HCT116 (cell line): ENCODE measurements at places on chromosomes 7 and 10. TPM values are rescaled to one million over a fixed set of nuclear protein-coding genes. Genes with fewer than 3 reads are reported as not detected.

The RBP3 gene
- not detected for total RNA-seq

The OTUD1 gene
- total RNA-seq, result 5.7 TPM

GRCh38 chr7:14199336-14199735, 209.9 kb upstream of the ETV1 start:
- no peaks in the 10 kb centered on the region for H3K4me1 ChIP-seq
- no peaks in the 10 kb centered on the region for H3K27me3 ChIP-seq

The C10orf62 gene
- total RNA-seq, result 0.32 TPM

DNA sequence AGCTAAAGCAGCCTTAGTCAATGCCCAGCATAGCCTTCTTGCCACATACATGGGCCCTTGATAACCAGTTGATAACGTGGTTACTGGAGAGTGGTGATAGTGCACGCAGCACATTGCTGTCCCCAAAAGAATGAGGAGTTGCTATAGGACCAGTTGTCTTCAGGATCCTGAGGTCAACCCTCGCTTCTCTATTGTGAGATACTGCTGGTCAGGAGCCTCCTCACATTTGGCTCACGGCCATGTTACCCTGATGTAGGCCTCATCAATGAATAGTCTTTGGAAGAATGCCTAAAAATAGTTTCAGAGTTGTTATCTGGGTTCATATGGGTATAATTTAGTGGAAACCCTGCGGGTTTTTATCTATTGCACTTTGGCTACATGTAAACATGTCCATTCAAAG, 230.7 kb downstream of the VTI1A start:
- H3K27me3 ChIP-seq, result no peaks in the 10 kb centered on the region
- no peak overlapping the region for H3K4me3 ChIP-seq
- H3K27ac ChIP-seq, result no peak overlapping the region
- peaks cover 15% of the 10 kb centered on the region for H3K36me3 ChIP-seq

The TAS2R41 gene
- not detected for total RNA-seq

DNA sequence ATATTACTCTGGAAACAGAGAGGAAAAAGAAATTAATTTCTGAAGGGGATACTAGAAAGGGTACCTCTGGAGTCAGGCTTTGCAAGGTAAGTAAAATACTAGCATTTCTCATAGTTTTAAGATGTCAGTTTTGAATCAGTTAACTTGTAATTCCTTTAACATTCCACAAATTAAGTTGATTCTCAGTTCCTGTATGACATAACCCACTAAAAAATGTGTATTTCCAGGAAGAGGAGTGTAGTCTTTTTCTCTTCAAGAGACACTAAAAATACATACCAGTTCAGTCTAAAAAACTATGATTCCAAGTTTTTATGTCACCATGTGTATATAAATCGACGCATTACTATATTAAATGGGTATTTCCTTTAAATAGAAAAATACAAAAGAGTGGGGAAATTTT, 113.2 kb downstream of the CDK6 start:
- DNase-seq, result no peak
- no peak overlapping the region for H3K4me3 ChIP-seq
- H3K27me3 ChIP-seq, result no peaks in the 10 kb centered on the region
- H3K36me3 ChIP-seq, result peaks cover 4% of the 10 kb centered on the region; the same call in 1 of the 2 replicates
- H3K4me1 ChIP-seq, result no peaks in the 10 kb centered on the region

The BAMBI gene
- 6.2 TPM for total RNA-seq

GRCh38 chr7:146937836-146938235, 821.2 kb downstream of the CNTNAP2 start:
- H3K4me3 ChIP-seq, result no peak overlapping the region
- H3K36me3 ChIP-seq, result no peaks in the 10 kb centered on the region
- no peak overlapping the region for H3K27ac ChIP-seq
- no peaks in the 10 kb centered on the region for H3K4me1 ChIP-seq
- no peaks in the 10 kb centered on the region for H3K27me3 ChIP-seq

The CCDC146 gene
- 6.3 TPM for total RNA-seq

DNA sequence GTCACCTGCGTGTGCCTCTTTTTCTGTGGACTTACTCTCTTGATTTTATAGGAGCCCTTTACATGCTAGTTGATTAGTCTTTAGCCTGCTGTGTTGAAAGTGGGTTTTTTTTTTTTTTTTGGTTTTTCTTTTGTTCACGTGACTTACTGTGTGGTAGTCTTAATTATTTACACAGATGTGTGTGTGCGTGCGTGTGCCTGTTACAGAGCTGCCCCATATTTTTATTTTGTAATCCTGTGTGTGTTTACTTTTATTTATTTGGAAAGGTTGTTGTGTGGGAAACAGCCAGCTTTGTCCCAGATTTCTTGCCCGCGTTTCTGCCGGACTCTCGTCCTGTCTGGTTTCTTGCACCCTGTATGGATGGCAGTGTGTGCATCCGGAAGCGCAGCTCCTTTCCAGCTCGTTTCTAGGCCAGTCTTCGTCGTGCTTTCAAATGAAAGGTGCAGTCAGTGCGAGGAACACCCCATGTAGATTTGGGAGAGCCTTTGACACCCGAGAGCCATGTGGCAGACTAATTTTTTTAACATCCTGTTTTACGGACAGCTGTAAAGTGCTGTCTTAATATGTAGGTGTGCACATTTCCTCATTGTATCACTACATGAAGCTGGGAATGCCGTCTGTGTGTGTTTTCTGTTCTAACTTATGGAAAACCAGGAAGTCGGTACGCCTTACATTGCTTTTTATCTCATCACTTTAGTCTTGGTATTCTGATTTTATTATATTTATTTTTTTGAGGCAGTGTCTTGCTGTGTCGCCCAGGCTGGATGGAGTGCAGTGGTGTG, 55.6 kb downstream of the DNAJB6 start:
- no peak overlapping the region for H3K27ac ChIP-seq
- no peak for DNase-seq
- no peak overlapping the region for H3K4me3 ChIP-seq
- H3K27me3 ChIP-seq, result no peaks in the 10 kb centered on the region
- peaks cover 8% of the 10 kb centered on the region; the same call in 1 of the 2 replicates for H3K36me3 ChIP-seq

- H3K4me3 ChIP-seq, result no peak overlapping the region
- peaks cover 6% of the 10 kb centered on the region; the same call in 1 of the 2 replicates for H3K4me1 ChIP-seq
- H3K27me3 ChIP-seq, result no peaks in the 10 kb centered on the region
- no peak overlapping the region for H3K27ac ChIP-seq
These were observed 74.2 kb upstream of the CYTH3 start for GRCh38 chr7:6346581-6346980.

The ZNF804B gene
- not detected for total RNA-seq

DNA sequence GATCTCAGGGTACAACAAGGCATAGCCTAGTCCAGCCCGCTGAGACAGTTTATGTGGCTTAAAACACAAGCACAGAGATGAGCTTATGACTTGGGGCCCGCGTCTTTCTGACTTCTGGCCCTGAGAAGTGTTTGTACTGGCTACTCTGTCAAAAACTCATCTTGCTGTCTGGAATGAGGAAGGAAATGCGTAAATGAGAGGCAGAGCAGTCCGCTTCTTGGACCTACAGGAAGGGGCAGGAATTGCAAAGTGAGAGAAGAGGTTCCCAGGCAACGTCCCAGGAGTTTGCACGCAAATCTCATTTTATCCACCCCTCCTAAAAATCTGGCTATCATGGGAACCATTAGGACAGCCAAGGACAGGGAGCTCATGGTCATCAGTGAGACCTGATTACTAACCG, 5.5 kb downstream of the ANXA11 start:
- DNase-seq, result no peak
- peak overlapping the region; percentile 83; the same call in 1 of the 2 replicates for H3K27ac ChIP-seq
- H3K4me1 ChIP-seq, result peaks cover 96% of the 10 kb centered on the region

DNA sequence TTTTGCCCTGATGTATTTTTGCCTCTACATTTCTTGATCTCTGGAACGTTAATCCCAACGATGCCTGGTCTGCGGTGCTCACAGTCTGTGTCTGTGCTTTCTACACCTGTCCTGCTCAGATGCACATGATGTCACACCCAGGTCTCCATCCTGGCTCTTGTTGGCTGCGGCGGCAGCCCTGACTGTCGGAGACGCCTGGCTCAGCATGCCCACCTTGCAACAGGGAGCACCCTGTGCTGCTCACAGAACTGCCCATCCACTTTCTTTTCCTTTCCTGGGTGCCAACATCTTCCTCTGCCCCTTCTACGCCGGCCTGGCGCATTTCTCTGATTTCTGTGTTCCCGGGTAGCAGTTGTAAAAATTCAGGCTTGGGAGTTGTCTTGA, 106.2 kb downstream of the CUX1 start:
- peak overlapping the region; percentile 72 for H3K27ac ChIP-seq
- no peak overlapping the region for H3K4me3 ChIP-seq
- no peaks in the 10 kb centered on the region for H3K36me3 ChIP-seq
- no peaks in the 10 kb centered on the region for H3K27me3 ChIP-seq
- H3K4me1 ChIP-seq, result peaks cover 46% of the 10 kb centered on the region
- no peak for DNase-seq

The DOCK4 gene
- 2.2 TPM for total RNA-seq

DNA sequence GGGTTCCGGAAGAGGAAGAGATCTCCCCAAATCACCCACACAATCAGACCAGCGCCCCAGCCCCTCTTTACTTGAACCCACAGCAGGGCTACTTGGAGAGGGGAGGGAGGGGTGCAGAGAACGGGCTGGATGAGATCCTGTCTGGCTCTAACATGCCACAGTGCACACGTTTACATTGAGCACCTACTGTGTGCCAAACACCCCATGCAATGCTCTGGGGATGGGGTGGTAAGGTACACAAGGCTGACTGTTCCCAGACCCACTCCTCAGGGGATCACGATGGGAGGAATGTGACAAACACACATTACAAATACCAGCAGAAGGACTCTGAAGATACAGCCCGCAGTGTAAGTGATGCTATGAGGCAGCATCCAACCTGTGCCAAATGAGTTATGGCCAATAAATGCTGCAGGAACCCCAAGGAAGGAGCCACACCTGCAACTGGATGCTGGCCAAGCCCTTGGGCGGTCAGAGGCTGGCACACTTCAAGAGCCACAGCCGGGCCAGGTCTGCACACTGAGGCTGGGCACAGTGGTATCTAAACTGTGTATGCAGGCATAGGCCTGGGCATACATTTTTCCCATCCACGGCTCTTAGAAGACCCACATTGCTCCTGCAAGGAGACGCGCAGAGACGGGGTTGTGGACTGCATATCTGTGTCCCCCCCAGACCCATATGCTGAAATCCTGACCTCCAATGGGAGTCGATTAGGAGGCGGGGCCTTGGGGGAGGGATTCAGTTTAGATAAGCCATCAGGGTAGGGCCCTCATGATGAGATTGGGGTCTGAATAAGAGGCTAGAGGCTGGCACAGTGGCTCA, 6.4 kb downstream of the SPOCK2 start:
- H3K27me3 ChIP-seq, result no peaks in the 10 kb centered on the region
- H3K4me3 ChIP-seq, result no peak overlapping the region
- no peak for DNase-seq
- peaks cover 22% of the 10 kb centered on the region for H3K4me1 ChIP-seq
- no peak overlapping the region for H3K27ac ChIP-seq

DNA sequence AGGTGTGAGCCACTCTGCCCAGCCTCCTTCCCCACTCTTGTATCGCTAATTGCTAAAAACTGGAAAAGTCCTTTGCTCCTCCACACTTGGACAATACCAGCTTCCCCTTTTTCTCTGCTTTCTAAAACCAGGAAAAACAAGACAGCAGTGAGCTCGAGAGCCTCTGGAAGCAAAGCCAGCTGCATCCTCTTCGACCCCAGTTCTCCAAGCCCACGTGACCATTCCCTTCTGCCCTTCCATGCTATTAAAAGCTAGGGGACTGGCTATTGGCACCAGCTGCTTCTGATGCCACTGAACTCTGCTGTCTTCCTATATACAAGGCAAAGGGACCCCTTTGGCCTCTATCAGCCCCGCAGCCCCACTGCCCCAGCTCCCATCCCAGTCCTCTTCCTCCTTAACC, 92.2 kb downstream of the SPDYE5 start:
- no peaks in the 10 kb centered on the region for H3K4me1 ChIP-seq
- H3K27ac ChIP-seq, result no peak overlapping the region
- H3K36me3 ChIP-seq, result peaks cover 3% of the 10 kb centered on the region

DNA sequence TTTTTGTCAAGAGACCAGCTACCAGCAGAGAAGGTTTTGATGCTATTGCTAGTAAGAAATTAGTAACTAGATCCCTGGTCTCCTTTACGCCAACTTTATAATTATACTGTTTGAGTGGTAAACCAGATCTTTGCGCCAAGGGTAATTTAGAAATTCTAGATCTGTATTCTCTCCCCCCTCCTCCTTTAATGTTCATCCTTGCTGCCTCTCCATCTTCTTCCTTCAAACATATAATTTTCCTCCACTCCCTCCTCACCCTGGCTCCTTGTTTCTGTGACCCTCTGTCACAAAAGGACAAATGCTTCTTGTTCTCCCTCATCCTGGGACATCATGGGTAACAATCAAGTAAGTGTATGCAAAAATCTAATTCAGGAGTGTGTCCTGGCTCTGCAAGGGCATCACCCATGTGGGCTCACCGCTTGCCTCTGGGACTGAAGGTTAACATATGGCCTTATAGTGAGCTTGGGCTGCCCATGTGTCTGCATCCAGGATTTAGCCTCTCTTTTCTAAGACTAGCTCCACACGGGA, 121.2 kb downstream of the BAMBI start:
- H3K4me3 ChIP-seq, result no peak overlapping the region
- no peak for DNase-seq
- 0 out of 2 replicates have a peak, but pooled peaks cover 4% of the 10 kb centered on the region for H3K27me3 ChIP-seq
- no peaks in the 10 kb centered on the region for H3K36me3 ChIP-seq

The OR2A12 gene
- not detected for total RNA-seq

The KAZALD1 gene
- 16.0 TPM for total RNA-seq

The CTAGE15 gene
- 1.2 TPM for total RNA-seq

The GNGT1 gene
- 0.91 TPM for total RNA-seq

DNA sequence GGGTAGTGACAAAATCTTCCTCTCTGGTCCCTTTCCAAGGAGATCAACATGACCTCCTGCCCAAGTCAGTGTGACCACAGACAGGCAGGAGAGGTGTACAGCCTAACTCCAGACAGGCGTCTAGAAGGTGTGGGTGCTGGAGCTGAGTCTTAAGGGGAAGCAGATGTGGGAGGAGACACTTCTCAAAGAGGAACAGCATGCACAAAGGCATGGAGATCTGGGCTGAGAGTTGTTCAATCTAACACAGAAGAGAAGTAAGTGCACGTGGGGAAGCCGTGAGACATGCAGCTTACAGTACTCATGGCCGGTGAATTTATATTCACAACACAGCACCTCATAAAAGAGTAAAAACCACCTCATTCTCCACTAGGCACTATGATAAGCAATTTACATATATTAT, 23.8 kb upstream of the GSDME start:
- no peak overlapping the region for H3K27ac ChIP-seq
- no peaks in the 10 kb centered on the region for H3K36me3 ChIP-seq
- H3K4me3 ChIP-seq, result no peak overlapping the region
- no peaks in the 10 kb centered on the region for H3K4me1 ChIP-seq
- no peaks in the 10 kb centered on the region for H3K27me3 ChIP-seq

The WNT2 gene
- 0.12 TPM for total RNA-seq

- no peaks in the 10 kb centered on the region for H3K27me3 ChIP-seq
- H3K27ac ChIP-seq, result no peak overlapping the region
- H3K4me3 ChIP-seq, result no peak overlapping the region
- no peaks in the 10 kb centered on the region for H3K36me3 ChIP-seq
- no peak for DNase-seq
These were observed 25.2 kb downstream of the DNAJC1 start for GRCh38 chr10:21978191-21978862.

DNA sequence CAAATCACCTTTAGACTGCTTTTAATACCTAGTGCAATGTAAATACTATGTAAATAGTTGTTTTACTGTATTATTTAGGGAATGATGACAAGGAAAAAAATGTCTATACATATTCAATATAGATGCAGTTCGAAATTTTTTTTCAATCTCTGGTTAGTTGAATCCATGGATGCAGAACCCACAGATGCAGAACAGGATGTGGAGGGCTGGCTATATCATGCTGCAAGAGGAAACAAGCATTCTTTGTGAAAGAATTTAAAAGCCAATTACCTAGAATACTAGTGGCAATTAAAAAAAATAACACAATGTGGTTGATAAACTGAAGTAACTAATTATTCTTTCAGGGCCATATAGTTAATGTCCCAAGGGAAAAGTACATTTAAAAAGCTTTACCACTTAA, 170.4 kb downstream of the ZNF438 start:
- no peak for DNase-seq
- H3K27ac ChIP-seq, result no peak overlapping the region
- no peaks in the 10 kb centered on the region; the same call in 1 of the 2 replicates for H3K36me3 ChIP-seq
- H3K4me3 ChIP-seq, result no peak overlapping the region
- H3K4me1 ChIP-seq, result no peaks in the 10 kb centered on the region

The CALCR gene
- total RNA-seq, result 0.10 TPM

The CASTOR2 gene
- total RNA-seq, result 9.4 TPM
